8988T (cell line): ENCODE measurements at places on chromosomes 3 and 15.

- no peak for DNase-seq
These were observed 101.8 kb downstream of the NECTIN3 start for GRCh38 chr3:111173328-111173900.

DNA sequence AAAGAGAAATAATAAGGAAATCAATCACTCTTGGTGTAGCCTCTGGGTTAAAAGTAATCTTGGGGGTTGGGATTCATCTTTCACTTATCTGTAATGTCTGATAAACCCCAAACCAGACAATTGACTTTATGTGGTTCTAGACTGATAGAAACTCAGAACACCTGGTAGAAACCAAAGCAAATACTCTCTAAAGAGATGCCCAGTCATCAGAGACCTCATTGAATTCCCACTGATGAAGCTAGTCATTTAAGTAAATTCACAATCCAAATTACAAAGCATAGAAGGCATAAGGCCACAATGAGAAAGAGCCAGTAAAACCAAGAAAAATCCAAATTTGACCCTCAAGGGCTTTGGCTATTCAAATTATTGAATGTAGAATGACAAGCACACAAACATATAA, 250.6 kb downstream of the MBNL1 start:
- no peak for DNase-seq

DNA sequence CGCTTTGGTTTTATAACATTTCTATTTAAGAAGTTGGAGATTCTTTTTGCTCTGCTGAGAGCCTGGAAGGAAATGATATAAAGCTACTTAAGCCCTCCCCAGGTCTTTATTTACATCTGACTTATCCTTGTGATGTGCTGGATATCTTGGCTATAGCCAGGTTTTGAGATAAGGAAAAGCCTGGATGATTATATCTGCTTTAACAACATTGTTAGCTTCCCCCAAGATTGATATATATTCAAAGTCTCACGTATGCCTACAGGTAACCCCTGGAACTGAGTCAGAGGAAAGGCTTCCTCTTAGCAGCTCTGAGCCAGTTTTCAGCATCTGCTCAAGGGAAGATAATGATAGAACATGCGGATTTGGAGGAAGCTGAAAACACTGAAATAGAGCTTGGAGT, 61.5 kb upstream of the CRBN start:
- DNase-seq = no peak

DNA sequence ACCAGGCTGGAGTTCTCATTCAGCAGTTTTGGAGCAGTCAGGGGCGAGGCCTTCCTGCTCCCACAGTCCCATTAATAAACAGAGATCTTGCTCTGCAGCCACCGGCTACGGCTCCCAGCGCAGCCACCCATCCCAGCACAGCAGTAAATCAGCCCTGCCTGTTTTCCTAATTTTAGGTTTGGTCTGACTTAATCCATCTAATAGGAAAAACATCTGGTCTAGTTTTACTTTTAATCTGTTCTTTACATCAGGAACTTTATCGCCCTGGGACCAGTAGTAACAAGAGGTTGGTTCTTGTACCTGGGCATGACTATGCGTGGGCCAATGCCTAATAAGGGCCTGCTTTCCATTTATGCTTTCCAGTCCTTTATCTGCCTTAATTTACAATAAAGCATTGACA, 264.0 kb upstream of the DPH6 start:
- DNase-seq = no peak

GRCh38 chr3:133054586-133054985, 16.4 kb downstream of the TMEM108 start:
- no peak for DNase-seq

- DNase-seq = no peak
These were observed 115.4 kb downstream of the MYLK start for GRCh38 chr3:123768480-123769355.

DNA sequence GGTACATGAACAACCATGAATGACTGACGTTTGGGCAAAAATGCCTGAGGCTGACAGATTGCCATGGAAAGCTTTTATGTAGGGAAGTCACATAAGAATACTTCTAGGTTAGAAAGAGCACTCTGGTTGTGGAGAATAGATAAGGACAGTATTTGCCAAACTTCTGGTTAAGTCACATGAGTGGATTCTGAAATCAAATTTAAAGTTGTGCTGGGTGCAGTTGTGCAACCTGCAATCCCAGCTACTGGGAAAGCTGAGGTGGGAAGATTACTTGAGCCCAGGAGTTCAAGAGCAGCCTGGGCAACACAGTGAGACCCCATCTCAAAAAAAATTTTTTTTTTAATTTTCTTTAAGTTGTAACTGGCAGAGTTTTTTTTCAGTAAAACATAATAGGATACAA, 7.2 kb upstream of the ZNF148 start:
- no peak for DNase-seq

DNA sequence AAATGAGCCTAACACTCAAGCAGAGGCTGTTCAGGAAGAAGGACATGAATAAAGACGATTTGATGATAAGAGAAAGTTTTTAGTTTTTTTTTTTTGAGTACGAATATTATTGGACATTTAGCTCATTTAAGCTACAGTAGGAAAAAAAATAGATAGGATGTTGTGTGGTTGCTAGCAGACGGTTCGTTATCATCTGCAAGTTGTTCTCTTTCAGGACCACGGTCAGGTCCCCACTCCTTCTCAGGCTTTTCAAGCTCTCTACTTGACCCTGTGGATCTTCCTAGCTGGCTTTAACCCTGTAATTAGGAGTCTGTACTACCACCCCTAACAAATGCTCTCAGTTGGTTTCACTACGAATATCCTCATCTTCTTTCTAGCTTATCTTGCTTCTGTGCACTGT, 1.1 kb downstream of the KCNH8 start:
- DNase-seq = no peak
